ENCODE measurements at places on chromosomes 7 and 10.

DNA sequence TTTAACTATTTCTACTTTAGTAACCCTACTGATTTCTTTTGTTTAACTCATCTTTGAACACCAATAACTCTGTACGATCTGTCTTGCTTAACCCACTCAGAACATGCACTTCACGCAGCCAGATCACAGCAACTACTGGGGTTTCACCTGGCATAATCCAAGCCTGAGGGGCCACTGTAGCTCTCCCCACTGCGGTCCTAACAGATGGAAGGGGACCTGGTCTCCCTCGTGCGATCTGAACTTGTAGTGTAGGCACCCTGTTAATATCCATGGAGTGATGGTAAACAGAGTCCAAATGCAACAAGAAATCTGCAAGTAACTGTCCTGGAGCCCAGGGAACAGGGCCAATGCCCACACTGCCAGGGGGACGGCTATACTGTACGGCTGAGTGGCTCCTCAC is 45.5 kb downstream of the INSIG1 start:
- no peak for DNase-seq

- DNase-seq = peak; percentile 62
Observed at GRCh38 chr10:110009736-110010475, 2.1 kb downstream of the ADD3 start.

DNA sequence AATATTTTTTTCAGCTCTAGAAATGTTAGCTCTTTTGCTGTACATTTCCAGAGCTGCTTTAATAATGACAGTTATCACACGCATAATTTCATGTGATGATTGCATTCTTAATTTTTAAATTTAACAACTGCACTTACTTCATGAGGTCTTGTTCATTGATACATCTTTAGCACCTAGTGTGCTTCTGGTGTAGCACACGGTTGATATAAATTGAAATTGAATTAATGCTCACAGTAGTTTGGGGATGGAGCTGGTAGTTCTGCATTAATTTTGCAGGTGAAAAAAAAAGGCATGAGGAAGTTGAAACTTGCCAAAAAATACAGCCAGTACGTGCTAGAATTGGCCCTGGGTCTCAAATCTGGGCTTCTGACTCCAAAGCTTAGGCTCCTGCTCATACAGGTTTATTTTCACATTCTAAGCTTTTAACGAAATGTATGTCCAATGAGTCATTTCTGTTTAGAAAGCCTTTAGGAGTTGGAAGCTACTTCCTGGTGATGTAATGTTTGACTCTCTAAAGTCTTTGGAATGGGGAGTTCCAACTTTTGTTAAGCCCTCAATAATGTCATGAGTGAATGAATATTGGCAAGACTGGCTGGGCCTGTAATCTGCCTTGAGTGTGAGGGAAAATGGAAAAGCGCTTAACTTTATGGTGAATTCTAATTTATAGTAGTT is 62.5 kb downstream of the DAGLB start:
- peak; percentile 98 for DNase-seq

DNA sequence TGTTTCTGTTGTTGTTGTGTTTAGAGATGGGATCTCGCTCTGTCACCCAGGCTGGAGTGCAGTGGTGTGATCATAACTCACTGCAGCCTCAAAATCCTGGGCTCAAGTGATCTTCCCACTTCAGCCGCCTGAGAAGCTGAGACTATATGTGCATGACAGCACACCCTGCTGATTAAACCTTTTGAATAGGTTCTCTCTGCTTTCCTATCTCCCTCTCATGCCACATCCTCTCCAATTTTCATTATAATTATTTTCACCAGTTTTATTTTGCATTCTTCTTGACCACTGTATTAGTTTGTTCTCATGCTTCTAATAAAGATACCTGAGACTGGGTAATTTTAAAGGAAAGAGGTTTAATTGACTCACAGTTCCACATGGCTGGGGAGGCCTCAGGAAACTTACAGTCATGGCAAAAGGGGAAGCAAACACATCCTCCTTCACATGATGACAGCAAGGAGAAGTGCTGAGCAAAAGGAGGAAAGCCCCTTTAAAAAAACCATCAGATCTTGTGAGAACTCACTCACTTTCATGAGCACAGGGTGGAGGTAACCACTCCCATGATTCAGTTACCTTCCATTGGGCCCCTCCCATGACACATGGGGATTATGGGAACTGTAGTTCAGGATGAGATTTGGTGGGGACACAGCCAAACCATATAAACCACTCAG is 12.9 kb downstream of the AGK start:
- peak; percentile 85 for DNase-seq

All from inflammatory macrophage treated with lipopolysaccharide for 4 hours (primary cell).